A673 (cell line): ENCODE measurements at places on chromosomes 4 and X. TPM values are rescaled to one million over a fixed set of nuclear protein-coding genes. Genes with fewer than 3 reads are reported as not detected.

DNA sequence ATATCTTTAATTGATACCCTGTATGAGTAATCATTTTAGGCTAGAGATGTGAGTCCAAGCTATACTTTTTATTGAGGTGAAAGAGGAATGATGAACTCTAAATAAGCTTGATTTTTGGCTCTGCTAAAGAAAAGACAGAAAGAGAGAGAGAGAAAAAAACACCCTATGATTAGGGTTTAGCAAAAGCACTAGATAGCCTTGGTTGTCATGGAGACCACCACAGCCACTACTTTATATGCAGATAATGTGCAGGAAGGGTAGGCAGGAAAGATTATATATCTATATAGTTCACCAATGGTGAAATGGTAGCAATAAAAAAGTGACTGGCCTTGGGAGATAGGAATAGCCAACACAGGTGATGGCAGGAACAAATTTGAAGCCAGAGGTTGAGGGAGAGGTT lies 69.9 kb upstream of the CAMK2D start:
- no peak for DNase-seq

DNA sequence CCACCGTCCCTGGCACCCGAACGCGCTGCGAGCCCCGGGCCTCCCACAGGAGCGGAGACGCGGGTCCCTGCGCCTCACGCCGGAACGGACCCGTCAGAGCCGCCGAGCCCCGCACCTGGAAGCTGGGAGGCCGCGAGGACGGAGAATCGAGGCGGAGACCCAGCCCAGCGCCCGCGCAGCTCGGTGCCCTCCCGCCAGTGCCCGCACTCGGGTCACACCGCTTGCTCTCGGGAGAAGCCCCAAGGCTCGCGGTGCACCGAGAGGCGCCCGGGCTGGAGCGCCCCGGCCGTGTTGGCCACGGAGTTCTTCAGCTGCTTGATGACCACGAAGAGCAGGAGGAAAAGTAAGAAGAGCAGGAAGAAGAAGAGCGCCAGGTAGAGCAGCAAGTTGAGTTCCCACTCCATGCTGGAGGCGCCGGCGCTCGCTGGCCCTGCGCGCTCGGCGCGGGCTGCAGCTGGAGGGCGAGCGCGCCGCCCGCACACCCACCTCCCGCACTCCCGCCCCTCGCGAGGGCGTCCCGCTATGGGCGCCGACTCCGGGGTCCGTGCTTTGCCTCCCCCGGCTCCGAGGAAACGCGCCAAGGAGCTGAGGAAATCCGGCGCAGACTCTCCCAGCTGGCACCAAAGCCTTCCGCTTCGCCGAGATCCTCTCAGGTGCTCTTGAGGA lies at the start of gene SMIM43:
Gene SMIM43 (minus strand): TSS at position 463 of the 666 bp plus-strand sequence. CDS start 59 bp downstream, at position 404.
- DNase-seq: peak; percentile 34

DNA sequence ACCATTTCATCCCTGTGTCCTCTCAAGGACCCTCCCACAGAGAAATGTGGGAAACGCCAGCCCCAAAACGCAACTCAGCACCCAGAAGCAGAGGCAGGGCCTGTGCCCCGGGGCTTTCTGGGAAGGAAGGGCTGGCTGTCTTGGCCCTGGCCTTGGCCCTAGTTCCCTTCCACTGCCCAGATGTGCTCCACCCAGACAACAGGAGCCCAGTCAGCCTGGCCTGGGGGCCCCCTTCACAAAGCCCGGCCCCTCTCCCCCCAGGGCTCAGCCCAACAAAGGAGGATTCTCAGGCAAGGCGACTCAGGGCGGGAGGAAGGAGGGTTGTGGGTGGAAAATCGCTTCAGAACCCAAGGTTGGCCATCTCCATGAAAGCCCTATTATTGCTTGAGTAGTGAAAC lies 82.5 kb downstream of the PJA1 start:
- DNase-seq: no peak

DNA sequence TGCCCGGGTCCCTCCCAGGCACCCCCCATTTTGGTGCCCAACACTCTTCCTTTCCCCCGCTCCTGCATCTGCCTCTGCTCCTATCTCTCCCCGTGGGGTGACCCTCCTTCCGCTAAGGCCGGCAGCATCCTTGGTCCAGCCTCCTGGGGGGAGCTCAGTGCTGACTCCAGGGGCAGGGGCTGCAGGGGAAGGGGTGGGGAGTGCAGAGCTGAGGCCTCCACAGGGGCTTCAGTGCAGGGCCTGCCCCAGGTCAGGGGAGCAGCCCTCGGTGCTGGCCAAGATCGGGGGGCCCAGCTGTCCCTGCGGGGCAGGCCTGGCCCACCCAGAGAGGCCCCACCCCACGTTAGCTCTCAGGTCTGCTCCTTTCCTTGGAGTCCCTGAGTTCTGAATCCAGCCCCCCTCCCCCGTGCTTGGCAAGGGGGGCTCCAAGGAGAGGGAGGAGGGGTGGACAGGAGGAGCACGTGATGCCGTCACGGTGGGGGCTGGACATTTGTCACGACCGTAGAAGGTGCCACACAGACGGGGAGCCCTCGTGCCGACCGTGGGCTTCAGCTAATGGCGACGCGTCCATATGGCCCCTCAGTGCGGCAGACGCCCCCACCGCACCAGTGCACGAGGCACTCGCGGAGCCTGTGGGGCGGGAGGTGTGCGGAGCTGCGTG lies 63.5 kb upstream of the ADRA2C start:
- DNase-seq: no peak

- no peak for DNase-seq
Measured at GRCh38 chr4:3254302-3255131, 5.6 kb downstream of the MSANTD1 start.

GRCh38 chr4:118259111-118259510 lies 93.7 kb downstream of the PRSS12 start:
- DNase-seq: no peak

DNA sequence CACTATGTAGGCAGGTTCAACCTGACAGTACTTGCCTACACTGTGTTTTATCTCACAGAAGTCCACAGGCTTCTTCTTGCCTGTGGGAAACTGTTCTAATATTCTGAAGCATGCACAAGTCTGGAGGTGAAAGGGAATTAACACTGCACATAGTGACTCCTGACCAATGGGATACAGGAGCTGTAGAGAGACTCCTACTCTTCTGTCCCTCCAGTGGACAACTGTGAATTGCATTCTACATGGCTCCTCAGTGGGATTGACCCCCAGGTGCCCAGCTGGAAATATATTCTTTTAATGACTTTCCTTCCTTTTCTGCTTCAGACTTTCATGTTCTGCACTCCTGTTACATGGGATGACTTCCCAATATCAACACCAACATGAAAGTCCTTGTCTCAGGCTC lies 8.2 kb upstream of the YIPF6 start:
- DNase-seq: peak; percentile 14

GRCh38 chr4:98343626-98344025 lies 82.4 kb downstream of the RAP1GDS1 start:
- no peak for DNase-seq

Gene NELFA
- total RNA-seq: 58.3 and 59.3 TPM in 2 replicates

Gene TIGD4
- total RNA-seq: 0.41 and 0.48 TPM in 2 replicates

DNA sequence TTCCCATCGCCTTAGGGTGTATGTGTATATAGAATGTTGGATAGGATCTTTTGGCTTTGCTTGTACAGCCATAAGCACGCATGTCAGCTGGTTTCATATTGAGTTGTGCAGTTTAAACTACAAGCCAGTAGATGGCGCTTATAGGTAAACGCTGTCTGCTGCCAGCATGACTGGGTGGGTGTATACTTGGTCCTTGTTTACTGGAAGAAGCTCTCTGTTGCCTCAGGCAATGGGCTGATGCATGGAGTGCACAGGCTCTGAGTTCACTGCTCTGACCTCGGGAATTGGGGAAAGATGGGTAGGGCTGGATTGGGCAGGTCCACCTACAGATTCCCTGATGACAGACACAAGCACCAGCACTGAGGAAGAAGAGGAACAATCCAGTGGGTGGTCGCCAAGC lies 831.5 kb downstream of the STIM2 start:
- peak; percentile 70 for DNase-seq

Gene TSPYL2
- total RNA-seq: 25.0 and 30.0 TPM in 2 replicates

DNA sequence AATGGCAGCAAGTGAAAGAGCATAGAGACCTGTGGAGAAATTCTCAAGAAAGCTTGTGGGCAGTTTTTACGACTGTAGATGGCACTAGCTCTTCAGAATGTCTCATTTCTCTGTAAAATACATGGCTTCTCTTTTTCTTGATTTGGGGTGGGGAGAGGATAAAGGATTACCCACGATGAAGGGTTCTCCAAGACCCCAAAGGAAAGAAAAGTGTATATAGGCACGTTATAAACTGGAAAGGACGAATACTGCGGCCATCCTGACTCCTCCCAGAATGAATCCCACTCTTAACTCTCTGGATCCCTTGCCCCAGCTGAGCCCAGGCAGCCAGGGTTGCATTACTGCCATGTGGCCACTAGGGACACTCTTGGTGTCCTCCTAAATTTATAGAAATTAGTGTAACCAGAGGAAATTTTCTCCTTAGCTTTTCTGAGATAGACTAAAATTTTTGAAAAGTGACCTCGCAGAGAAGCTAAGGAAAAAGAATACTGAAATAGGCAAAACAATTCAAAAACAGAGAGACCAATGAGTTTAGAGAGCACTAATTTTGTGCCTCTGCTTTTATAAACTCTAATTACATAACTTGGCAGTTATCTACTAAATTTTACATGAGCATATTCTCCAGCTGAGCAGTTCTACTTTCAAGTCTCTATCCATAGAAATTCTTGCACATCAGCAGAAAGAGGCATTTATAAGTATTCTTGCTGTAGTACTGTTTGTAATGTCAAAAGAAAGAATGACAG lies 37.8 kb upstream of the PCDH19 start:
- DNase-seq: peak; percentile 39

- DNase-seq: peak; percentile 56
Measured at GRCh38 chr4:127586922-127587571, 45.7 kb upstream of the INTU start.

DNA sequence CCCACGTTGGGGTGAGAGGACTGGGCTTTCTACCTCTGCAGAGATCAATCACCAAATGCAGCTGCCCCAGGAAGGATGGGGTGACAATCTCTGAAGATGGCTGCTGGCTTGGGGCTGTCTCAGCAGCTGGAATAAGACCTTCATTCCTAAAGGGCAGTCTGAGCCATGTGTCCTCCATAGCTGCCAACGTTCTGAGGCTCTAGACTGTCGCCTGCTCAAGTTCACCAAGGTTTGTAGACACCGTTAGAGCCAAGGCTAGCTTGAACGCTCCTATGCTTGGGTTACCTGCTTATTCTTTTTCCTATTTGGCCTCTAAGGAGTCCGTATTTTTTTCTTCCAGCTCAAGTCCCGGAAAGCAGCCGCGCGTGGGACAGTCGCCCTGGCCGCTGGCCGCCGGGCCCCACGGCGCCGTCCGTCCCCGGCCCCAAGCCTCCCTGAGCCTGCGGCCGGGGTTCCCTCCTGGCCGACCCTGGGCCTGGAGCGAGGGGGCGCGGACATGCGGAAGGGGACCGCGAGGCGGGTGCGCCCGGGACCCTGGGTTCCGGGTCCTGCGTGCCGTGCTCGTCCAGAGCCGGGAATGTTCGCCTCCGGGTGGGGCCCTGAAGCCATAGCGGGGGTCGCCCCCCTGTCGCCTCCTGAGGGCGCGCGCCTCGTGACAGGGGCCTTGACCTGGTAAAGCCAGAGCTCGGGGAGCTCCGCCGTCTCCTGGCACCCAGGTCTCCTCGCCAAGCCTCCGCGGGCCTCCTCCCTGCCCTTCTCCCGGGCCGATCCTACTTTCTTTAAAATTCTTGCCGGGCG lies 23.3 kb downstream of the MRFAP1 start:
- no peak for DNase-seq

DNA sequence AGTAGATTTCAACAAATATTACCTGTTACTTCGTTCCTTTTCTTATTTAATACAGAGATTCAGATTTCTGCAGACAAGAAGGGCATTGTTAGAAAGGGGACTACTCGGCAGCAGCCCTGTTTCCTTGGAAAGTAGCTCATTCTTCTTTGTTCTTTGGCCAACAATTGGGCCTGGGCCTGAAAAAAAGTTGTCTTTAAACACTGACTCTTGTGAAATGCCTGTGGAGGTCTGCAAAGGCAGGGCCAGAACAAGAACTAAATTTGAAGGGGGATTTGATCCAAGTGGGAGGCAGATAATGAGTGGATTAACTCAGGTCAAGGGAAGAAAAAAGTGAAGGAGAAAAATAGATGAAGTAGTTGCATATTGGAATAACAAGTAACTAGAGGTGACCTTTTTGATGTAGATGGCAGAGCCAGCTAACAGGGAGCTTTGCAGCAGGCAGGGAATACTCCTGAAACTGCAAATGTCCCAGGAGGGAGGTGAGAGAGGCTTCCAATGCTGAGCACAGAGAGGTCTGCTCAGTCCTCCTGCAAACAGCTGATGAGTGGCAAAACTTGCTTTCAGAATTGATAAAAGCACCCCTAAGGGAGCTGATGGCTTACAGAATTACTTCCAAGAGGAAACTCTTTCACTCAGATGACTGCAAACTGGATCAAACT lies 393.2 kb upstream of the HS3ST1 start:
- DNase-seq: no peak

DNA sequence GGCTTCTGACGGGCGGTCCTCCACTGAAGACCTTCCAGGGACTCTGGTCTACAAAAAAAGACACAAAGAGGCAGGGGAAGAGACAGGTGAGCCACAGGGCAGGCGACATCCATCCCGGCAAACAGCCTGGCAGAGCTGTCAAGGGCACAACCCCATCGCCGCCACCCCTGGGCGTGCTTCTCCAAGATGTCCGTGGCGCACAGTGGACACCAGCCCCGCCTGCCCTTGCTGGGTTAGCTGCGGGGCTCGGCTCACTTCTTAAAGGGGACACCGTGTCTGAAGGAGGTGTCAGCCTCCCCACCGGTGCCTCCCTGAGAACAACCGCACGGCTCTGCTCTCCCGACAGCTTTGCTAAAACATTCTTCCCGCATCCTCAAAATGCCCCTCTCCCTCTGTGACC lies 28.4 kb downstream of the FAM53A start:
- DNase-seq: no peak
